ENCODE measurements at places on chromosomes 16 and 17.

DNA sequence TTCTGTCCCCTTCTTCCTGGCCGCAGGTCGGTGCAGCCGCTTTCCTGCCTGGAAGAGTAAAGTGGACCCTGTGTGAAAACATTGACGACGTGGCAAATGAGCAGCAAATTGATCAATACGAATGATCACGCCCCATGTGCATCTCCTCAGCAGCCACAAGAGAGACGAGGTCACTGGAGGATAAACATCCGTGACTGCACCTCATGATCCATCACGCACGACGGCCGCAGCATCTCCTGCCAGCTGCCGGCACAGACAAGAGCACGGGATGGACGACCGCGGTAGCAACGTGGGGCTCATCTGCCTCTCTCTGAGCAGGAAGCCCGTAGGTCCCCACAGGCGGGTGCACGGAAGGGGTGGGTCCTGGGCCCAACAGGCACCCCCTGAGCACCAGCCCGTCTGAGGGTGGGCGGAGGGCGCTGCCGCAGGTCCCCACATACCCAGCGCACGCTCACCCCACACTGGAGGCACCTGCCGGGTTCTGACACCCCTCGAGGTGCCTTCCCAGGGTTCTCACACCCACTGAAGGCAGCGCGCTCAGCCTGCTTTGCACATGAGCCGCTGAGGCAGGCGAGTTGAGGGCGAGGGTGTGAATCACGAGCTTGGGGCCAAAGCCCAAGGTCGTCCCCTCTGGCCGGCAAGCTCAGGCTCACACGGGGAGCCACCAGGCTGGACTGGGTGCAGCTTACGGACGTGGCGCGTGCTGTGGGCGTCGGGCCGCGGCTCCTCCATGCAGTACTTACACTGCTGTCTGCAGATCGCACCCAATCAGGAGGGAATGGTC lies 12.3 kb upstream of the CDH15 start:
- no peak for DNase-seq

DNA sequence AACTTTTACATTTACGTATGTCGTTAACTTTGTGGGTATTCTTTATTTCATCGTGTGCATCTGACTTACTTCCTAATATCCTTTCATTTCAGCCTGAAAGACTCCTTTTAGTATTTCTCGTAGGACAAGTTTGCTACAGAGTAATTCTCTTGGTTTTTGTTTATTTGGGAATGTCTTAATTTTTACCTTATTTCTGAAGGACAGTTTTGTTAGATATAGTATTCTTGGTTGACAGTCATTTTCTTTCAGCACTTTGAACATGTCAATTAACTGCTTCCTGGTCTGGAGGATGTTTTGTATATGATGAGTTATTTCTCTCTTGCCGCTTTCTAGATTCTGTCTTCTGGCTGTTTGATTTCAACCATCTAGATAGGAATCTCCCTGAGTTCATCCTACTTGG lies 109.2 kb upstream of the NACA2 start:
- no peak for DNase-seq

DNA sequence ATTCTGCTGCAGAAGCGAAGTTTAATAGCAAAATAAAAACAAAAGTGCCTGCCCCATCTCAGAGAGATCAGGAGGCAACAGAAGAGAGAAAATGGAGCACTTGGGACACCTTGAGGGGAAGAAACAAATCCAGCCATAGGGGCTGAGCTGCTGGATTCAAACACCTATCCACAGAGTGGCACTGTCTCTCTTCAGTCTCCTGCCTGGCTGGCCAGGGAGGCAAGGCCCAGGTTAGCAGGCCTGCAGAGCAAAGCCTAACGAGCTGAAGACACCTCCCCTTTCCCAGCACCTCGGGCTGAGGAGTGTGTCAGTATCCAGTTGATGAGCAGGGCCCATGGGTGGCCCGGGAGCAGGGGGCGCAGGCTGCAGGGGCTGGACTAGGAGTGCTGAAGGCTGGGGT lies 8.8 kb upstream of the KRT31 start:
- DNase-seq: no peak

DNA sequence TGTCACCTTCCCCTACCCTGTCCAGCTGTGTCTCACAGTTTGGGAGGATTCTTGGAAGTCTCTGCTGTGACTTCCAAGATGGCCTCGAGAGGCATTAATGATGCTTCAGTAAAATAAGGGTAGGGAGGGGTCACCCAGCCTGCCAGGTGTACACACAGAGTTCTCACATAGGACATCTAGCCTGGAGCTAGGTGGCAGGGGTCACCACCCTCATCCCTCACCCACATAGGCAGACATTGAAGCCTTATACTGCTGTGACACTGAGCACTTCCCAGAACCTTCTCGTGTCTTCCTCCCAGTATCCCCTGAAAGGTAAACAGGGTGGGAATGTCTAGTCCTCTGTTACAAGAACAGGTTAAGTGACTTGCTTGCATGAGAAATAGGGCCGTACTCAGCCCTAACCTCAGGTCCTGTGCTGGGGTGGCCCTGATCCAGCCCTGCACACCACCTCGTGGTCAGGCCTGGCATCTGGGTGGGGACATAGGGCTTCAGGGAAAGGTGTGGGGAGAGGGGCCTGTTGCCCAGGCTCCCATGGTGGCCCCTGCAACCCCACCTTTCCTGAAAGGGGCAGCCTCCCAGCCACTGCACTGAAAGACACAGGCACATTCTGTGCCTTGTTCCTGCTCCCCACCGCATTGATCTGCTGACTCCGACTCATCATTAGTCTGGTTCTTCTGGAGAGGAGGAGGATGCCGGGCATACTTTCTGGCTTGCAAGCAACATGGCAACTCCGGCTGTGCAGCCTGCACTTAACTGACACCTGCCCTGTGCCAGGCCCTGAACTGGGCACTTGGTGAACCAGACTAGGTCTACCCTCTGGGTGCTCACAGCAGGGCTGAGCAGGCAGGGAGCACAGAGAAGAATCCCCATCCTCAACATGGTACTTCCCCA lies 3.6 kb upstream of the MMP15 start:
- DNase-seq: no peak

DNA sequence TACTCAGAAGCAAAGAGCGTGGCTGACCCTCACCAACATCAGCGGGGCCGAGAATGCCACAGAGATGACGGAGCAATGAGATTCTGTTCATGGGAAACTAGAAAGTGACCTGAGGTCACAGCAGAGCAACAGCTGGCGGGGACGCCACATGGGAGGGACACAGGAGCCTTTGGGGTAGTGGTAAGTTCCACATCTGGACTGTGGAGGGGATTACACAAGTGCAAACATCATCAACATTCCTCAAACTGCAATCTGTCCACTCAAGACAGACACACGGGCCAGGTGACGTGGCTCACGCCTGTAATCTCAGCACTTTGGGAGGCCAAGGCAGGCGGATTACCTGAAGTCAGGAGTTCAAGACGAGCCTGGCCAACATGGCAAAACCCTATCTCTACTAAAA lies 11.2 kb downstream of the HAGH start:
- no peak for DNase-seq

- DNase-seq: no peak
Measured at GRCh38 chr16:1181404-1182315, 28.8 kb downstream of the CACNA1H start.

DNA sequence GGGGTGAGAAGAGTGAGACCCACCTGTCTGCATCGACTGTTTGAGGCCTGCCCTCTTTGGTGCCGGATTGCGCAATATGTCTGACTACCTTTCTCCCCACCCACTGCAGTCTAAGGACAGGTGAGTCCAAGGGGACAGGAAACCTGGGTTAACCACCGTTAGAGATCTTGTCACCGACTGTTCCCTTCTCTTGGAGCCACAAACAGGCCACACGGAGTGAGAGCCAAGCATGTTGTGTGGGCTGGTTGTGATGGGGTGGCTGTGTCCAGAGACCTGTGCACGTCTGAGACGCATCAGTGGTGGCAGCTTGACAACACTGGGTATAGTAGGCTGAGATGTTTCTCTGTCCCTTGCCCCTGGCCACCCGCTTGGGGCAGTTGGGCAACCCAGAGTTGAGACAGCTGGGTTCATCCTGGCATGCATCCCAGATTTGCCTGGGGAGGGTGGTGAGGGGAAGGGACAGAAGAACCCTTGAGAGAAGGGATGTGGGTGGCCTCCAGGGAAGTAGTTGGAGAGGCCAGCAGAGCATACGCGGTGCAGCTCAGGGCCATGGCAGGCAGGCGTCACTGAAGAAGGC lies 21.4 kb downstream of the MPRIP start:
- DNase-seq: no peak

GRCh38 chr17:3639981-3640596 lies 3.5 kb downstream of the CTNS start:
- no peak for DNase-seq

DNA sequence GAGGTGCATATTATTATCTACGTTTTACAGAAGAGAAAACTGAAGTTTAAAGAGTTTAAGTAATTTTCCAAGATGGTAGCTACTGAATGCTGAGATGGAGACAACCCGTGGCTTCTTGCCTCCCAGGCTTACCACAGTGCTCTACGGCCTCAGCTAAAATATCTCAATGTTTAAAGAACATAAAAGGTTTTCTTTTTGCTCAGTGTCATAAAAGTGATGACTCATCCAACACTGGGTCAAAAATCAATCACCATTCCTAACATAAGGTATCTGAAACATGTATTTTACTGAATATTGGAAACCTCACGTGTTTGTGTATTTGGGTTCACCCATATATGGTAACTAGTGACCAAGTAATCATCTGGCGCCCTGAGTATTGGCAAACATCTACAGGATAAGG lies 18.4 kb downstream of the ABCA9 start:
- DNase-seq: no peak

GRCh38 chr16:23753908-23754593 lies 775 bp upstream of the CHP2 start:
- DNase-seq: no peak

- DNase-seq: peak; percentile 66
Measured at GRCh38 chr17:4249452-4250029, 14.2 kb downstream of the ANKFY1 start.

DNA sequence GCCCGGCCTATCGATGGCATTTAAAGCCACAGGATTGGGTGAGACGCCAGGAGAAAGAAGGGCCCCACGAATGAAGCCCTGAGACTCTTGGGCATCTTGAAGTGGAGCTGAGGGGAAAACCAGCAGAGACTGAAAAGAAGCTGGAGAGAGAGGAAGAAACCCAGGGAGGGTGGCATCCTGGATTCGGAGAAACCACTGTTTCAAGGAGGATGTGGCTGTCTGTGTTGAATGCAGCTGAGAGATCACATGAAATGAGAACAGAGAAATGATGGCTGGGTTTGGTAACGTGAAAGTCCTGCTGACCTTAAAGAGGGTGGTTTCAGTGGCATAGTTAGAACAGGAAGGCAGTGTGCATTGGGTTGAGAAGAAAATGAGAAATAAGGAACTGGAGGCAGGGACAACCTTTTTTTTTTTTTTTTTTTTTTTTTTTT lies 3.8 kb downstream of the TNFSF12 start:
- peak; percentile 39 for DNase-seq

DNA sequence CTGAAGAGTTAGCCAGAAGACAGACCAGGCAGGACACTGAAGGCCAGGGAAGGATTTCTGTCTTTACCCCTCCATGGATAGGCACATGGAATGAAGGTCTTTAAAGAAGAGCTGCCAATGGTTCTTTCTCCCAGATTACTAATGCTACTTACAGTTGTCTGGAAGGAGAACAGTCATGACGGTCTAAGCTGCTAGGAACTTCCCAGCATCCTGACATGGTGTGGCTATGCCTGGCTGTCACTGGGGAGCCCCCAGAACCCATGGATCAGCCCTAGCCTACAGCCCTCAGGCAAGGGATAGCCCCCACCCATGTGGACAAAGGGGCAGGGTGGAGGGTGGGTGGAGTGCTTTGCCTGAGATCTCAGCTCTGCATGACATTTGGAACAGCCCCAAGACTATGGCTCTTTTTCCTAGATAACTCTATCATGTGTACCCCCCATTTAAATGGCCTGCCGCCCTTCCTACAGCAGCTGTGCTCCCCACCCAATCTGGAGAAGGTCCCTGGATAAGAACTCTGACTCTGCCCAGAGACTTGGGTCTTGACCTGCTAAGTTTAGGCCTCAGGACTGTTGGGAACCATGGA lies 9.2 kb upstream of the KAT7 start:
- DNase-seq: no peak

DNA sequence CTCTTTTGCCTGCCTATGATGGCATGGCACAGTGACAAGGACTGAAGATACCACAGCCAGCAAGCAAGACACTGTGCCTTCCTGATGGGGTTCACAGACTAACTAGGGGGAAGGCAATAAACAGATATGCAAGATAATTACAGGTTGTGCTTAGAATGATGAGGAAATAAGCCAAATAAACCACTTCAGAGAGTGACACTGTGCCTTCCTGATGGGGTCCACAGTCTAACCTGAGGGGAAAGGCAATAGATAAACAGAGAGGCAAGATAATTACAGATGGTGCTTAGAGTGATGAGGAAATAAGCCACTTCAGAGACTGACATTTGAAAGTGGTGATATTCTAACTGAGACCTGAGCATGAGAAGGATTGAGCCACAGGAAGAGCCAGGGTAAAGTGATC lies 84.2 kb downstream of the HS3ST2 start:
- DNase-seq: no peak

Measured in germinal center (tissue), 1 donor.